ENCODE measurements at places on chromosomes 16 and 17.

DNA sequence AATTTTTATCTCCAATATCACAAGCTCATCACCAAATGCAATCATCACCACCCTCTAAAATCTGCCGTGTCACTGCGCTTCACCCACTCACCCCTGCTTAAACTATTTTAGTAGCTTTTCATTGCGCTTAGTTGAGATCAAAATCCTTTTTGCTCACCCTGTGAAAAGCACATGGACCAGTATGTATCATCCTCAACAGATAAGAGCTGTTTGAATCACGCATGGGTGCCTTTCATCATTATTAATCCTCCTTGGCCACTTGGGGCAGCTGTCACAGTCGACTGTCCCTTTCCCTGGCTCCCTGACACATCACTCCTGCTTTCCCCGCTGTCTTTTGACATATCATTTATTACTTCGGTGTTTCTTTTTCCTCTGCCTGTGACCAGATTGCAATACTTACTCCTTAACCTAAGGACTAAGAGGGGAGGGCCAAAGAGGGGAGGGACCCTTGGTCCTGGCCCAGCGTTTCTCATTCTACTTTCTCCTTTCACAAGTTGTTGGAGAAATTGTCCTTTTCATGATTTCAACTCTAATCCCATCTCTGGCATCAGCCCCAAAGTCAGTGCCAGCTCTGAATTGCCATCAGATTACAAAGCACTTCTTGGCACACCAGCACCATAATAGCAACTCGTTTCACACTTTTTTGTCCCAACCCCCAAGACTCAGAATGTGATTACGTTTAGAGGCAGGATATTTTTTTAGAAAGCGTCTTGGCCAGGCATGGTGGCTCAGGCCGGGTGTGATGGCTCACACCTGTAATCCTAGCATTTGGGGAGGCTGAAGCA, 8.6 kb upstream of the KDM6B start:
- H3K36me3 ChIP-seq: no peaks in the 10 kb centered on the region
- H3K27ac ChIP-seq: no peak overlapping the region
- no peak overlapping the region for H3K4me3 ChIP-seq
- no peak for DNase-seq
- no peaks in the 10 kb centered on the region for H3K27me3 ChIP-seq

GRCh38 chr16:67226295-67226803, 581 bp upstream of the TMEM208 start:
- peak overlapping the region; percentile 76 for H3K27ac ChIP-seq
- H3K36me3 ChIP-seq: no peaks in the 10 kb centered on the region
- H3K4me1 ChIP-seq: peaks cover 10% of the 10 kb centered on the region

GRCh38 chr17:3335876-3336275, 37.7 kb upstream of the OR3A1 start:
- H3K4me3 ChIP-seq: no peak overlapping the region
- H3K27ac ChIP-seq: no peak overlapping the region
- DNase-seq: no peak
- H3K36me3 ChIP-seq: no peaks in the 10 kb centered on the region

DNA sequence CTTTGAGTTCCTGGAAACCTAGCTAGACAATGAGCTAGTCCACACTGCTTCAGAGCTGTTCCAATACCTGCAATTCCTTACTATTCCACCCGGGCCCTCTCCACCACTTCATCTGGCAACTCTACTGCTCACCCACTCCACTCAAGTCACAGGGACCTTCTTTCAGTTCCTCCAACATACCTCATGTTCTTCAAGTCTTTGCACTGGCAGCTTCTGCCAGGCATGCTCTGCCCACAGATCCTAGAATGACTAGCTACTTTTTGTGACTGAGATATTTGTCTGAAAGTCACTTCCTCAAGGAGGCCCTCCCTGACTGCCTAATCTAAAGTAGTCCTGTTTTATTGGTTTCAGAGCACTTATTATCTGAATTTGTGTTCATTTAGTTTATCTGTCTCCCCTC, 86.4 kb downstream of the TEX14 start:
- no peaks in the 10 kb centered on the region for H3K4me1 ChIP-seq
- no peak for DNase-seq
- H3K27ac ChIP-seq: no peak overlapping the region
- H3K4me3 ChIP-seq: no peak overlapping the region

DNA sequence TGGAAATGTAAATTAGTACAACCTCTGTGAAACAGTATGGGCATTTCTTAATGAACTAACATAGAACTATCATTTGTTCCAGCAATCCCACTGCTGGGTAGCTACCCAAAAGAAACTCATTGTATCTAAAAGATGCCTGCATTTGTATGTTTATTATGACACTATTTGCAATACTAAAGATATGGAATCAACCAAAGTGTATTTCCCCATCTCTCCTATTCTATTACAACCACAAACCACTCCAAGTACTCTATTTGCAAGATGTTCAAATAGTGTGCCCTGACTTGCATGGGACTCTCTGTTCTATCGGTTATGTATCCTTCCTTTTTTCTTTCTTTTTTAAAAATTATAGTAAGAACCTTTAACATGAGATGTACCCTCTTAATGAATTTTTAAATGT, 845.2 kb downstream of the CDH11 start:
- DNase-seq: no peak
- no peaks in the 10 kb centered on the region for H3K4me1 ChIP-seq
- no peaks in the 10 kb centered on the region for H3K27me3 ChIP-seq
- no peak overlapping the region for H3K27ac ChIP-seq
- no peaks in the 10 kb centered on the region for H3K36me3 ChIP-seq
- no peak overlapping the region for H3K4me3 ChIP-seq

GRCh38 chr17:79374087-79374689, 236.7 kb downstream of the RBFOX3 start:
- no peak overlapping the region for H3K27ac ChIP-seq
- H3K4me3 ChIP-seq: no peak overlapping the region
- no peaks in the 10 kb centered on the region for H3K27me3 ChIP-seq
- H3K4me1 ChIP-seq: no peaks in the 10 kb centered on the region

DNA sequence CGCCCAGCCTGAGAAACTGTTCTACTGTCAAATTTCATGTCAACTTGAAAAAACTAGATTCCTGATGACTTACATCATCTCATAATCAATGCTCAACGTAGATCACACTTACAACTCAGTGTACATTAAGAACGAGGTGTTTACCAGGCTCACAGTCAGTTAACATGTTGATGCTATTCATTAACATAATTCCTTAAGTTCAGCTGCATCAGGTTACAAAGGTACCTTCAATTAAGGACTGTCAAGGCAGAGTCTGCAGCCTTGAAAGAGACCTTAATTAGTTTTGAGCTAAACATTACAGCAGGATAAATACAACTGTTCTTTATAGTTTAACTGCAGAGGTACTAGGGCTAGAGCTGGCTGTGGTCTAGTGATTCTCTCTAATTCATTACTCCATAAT, 1.9 kb downstream of the GNA13 start:
- no peaks in the 10 kb centered on the region for H3K36me3 ChIP-seq
- DNase-seq: no peak
- no peaks in the 10 kb centered on the region for H3K27me3 ChIP-seq
- H3K27ac ChIP-seq: peak overlapping the region; percentile 24
- peaks cover 4% of the 10 kb centered on the region for H3K4me1 ChIP-seq

DNA sequence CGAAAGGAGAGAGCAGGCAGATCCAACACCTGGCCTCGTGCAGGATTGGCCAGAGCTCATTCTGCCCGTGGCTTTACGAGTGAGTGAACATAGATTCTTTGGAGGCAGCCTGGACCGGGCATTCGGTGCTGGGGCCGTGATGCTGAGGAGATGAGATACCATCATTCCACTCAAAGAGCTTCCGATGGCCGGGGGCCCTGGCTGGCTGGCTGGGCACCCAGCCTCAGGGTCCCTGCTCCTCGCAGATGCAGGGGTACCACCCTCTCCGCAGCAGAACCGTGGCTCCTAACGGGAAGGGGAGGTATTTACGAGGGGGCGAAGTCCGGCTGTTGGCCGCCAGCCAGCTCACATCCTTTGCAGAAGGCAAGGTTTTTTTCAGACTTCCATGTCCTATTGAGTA, 66.1 kb upstream of the FOXF1 start:
- no peaks in the 10 kb centered on the region for H3K27me3 ChIP-seq
- no peak for DNase-seq
- H3K4me3 ChIP-seq: no peak overlapping the region
- no peaks in the 10 kb centered on the region for H3K4me1 ChIP-seq

DNA sequence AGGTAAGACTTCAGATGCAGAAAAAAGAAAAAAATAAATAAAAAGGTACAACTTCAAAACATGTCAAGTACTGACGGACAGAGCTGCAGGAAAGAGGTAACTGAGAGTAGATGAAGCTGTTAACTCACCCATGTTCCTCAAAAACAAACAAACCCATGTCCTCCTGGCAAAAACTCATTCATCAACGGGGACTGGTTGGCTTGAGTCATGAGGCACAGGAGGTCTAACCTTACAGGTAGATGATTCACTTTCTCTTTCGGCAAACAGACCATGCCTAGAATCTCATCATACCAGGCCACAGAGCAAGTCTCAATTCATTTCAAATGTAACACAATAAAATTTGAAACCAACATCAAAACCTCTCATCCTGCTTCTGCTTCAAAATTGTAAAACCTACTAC, 12.3 kb upstream of the FASN start:
- DNase-seq: no peak
- no peaks in the 10 kb centered on the region for H3K4me1 ChIP-seq
- H3K36me3 ChIP-seq: no peaks in the 10 kb centered on the region
- H3K4me3 ChIP-seq: no peak overlapping the region
- H3K27me3 ChIP-seq: no peaks in the 10 kb centered on the region

GRCh38 chr16:5461141-5461540, 363.5 kb upstream of the EEF2KMT start:
- no peaks in the 10 kb centered on the region for H3K27me3 ChIP-seq
- H3K27ac ChIP-seq: no peak overlapping the region
- no peak overlapping the region for H3K4me3 ChIP-seq
- no peak for DNase-seq

DNA sequence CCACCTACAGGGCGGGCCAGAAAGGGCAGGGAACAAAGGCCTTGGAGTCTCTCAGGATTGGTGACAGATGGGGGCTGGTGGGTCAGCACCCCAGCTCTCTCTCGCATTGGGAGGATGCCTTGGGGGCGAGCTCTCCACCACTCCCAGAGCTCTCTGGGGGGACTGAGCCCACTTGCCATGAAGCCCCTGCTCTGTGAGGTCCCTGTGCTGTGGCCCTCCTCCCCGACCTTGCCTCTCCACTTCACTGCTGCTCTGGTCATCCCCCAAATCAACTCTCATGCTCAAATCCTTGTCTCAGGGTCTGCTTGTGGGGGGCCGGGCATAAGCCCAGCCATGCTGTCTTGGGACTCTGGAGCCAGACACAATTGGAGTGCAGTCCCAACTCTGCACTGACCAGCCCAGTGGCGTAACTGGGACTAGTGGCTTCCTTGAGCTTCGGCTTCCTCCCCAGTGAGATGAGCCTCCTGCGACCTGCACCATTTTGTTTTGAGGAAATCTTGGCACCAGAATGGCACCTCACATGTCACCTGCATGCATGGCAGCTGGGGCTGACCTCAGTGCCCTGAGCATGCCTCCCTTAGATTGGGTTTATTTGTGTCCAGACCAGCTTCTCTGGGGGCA, 184.5 kb downstream of the IRF8 start:
- no peak overlapping the region for H3K27ac ChIP-seq
- H3K4me3 ChIP-seq: no peak overlapping the region
- DNase-seq: no peak
- H3K36me3 ChIP-seq: no peaks in the 10 kb centered on the region
- H3K4me1 ChIP-seq: no peaks in the 10 kb centered on the region

GRCh38 chr17:65177901-65178300, 40.7 kb downstream of the RGS9 start:
- no peak overlapping the region for H3K4me3 ChIP-seq
- no peaks in the 10 kb centered on the region for H3K36me3 ChIP-seq
- DNase-seq: no peak
- H3K4me1 ChIP-seq: peaks cover 1% of the 10 kb centered on the region
- H3K27me3 ChIP-seq: no peaks in the 10 kb centered on the region
- H3K27ac ChIP-seq: no peak overlapping the region

DNA sequence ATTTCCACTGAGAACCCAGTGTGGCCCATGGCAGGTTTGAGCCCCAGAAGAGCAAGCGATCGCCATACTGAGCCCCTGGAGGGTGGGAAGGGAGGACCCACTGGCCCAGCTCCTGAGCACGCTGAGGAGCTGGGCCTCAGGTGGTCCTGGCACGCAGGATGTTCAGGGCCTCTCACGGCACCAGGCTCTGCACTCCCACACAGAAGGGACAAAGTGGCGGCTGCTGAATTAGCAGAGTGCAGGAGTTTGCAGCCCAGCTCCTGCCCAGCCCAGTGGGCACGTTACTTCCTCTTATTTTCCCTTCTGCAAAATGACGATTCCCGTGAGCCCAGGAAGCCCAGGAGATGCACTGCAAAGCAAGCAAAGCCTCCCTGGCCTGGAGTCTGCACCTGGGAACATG, 42.3 kb upstream of the MTSS2 start:
- H3K36me3 ChIP-seq: no peaks in the 10 kb centered on the region
- H3K27me3 ChIP-seq: no peaks in the 10 kb centered on the region
- DNase-seq: no peak
- H3K27ac ChIP-seq: no peak overlapping the region
- H3K4me1 ChIP-seq: peaks cover 26% of the 10 kb centered on the region
- no peak overlapping the region for H3K4me3 ChIP-seq

GRCh38 chr16:65875381-65876055, 491.0 kb upstream of the CDH5 start:
- H3K27ac ChIP-seq: no peak overlapping the region
- no peaks in the 10 kb centered on the region for H3K27me3 ChIP-seq
- H3K4me3 ChIP-seq: no peak overlapping the region
- no peaks in the 10 kb centered on the region for H3K36me3 ChIP-seq
- no peak for DNase-seq

GRCh38 chr17:7435676-7436555, 681 bp downstream of the TMEM102 start:
- DNase-seq: no peak
- no peak overlapping the region for H3K27ac ChIP-seq
- H3K27me3 ChIP-seq: no peaks in the 10 kb centered on the region

- peaks cover 6% of the 10 kb centered on the region for H3K4me1 ChIP-seq
- H3K36me3 ChIP-seq: no peaks in the 10 kb centered on the region
- no peak overlapping the region for H3K27ac ChIP-seq
- no peaks in the 10 kb centered on the region for H3K27me3 ChIP-seq
- H3K4me3 ChIP-seq: no peak overlapping the region
Measured at GRCh38 chr17:70106551-70106950, 31.5 kb downstream of the KCNJ16 start.

GRCh38 chr17:7782240-7782639, 51.8 kb upstream of the KDM6B start:
- no peak overlapping the region for H3K4me3 ChIP-seq
- H3K4me1 ChIP-seq: no peaks in the 10 kb centered on the region
- no peak for DNase-seq
- H3K36me3 ChIP-seq: no peaks in the 10 kb centered on the region

DNA sequence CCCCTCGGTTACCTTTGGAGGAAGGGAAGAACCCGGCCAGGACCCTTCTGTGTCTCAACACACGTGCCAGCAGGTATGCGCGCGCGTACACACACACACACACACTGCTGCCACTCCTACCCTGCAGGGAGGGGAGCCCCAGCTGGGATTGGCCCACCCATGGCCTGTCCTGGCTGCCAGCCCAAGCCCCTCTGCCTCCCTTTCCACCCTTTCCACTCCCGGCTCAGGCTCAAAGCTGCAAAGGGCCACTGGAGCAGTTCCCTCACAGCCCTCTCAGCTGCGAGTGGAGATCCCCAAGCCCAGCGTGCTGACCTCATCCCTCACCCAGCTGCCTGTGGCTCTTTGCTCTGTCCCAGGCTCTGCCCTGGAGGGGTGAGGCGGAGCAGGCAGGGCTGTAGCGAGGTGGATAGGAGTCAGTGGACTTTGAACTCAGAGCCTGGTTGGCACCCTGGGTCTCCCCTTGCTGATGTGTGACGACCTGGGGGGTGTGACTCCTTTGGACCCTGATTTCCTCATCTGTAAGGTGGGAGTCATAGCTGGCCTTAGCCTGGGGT, 14.5 kb downstream of the KIF19 start:
- H3K27ac ChIP-seq: no peak overlapping the region
- no peaks in the 10 kb centered on the region for H3K27me3 ChIP-seq
- no peaks in the 10 kb centered on the region for H3K4me1 ChIP-seq
- H3K4me3 ChIP-seq: no peak overlapping the region
